NCI-H526 treated with DMSO at 0.1 percent for 48 hours (cell line): ENCODE measurements at places on chromosomes 5 and 9.

- no peak for DNase-seq
Observed at GRCh38 chr5:169168280-169168679, 132.7 kb downstream of the SLIT3 start.

GRCh38 chr5:62593331-62593730 is 14.7 kb downstream of the LRRC70 start:
- no peak for DNase-seq

GRCh38 chr9:27791311-27791710 is 218.0 kb upstream of the C9orf72 start:
- no peak for DNase-seq

- no peak for DNase-seq
Observed at GRCh38 chr5:4100739-4101138, 505.1 kb downstream of the IRX1 start.

DNA sequence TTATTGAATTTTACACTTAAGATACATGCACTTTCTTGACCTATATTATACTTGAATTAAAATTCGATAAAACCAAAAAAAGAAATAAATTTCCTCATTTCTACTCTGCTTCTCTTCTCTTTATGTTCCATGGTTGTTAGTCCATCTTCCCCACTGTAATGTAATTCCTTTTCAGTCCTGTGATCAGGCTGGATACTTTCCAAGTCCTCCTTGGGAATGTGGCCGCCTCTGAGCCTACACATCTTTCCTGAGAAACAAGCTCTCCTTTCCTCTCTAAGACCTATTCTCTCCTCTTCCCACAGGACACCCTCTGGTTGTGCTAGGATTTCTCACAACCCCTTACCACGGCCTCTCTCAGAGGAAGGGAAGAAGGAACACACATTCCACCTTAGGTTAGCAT is 285.1 kb downstream of the DNAH5 start:
- DNase-seq, result no peak

DNA sequence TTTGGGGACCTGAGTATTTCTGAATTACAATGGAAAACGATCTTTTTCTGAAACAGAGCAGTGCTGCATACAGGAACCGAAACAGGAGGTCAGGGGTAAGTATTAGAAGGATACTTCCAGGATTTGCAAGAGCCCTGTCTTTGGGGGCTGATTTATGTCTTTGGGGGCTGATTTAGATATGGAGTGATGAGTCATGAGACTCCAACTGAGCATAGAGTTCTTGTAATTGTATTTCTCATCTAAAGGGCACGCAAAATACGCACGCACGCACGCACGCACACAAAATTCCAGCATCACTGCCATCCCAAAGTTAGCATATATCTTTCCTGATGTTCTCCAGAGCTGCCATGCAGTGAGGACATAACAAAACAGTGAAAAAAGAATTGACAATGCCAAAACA is 414.8 kb upstream of the CCNH start:
- DNase-seq, result no peak

DNA sequence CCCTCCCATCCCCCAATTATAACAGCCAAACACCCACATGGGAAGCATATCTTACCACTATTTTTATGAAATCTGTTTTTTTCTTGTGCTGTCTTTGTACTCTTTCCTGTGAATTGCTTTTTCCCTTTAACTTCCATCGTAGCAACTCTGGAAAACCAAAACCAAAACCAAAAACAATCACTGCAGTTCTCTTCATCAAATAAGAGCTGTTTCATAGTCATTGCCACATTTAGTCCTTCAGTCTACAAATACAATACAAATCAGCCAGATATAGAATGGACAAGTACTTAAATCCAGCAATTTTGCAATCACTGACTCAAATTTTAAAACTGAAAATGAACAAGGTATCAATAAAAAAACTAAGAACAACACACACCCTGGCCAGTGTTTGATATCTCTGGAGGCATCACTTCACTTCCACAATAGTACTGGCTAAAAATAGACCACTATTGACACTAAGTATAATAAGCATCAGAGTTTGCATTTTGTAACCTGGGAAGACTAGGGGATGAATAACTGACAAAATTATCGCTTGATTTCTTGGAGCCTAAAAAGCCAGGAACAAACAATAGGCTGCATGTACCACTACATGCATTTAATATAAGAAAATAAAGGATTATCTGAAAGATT is 5.4 kb downstream of the PUM3 start:
- peak; percentile 85 for DNase-seq

DNA sequence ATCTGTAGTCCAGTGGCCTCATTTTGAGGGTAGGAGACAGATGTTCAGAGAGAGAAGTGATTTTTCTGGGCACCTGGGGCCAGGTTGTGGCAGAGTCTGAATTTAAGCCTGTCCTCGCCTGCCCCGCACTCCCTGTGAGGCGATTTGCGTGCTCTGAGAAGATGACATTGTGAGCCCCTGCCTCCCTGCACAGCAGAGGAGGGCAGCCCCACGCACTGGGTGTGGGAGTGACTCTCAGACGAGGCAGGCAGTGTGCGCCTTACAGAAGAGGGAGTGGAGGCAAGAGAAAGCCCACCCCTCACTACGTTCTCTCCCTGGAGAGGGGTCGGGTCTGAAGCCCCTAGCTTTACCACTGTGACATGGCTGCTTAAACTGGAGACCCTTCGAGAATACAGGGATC is 35.7 kb downstream of the IRX4 start:
- no peak for DNase-seq

DNA sequence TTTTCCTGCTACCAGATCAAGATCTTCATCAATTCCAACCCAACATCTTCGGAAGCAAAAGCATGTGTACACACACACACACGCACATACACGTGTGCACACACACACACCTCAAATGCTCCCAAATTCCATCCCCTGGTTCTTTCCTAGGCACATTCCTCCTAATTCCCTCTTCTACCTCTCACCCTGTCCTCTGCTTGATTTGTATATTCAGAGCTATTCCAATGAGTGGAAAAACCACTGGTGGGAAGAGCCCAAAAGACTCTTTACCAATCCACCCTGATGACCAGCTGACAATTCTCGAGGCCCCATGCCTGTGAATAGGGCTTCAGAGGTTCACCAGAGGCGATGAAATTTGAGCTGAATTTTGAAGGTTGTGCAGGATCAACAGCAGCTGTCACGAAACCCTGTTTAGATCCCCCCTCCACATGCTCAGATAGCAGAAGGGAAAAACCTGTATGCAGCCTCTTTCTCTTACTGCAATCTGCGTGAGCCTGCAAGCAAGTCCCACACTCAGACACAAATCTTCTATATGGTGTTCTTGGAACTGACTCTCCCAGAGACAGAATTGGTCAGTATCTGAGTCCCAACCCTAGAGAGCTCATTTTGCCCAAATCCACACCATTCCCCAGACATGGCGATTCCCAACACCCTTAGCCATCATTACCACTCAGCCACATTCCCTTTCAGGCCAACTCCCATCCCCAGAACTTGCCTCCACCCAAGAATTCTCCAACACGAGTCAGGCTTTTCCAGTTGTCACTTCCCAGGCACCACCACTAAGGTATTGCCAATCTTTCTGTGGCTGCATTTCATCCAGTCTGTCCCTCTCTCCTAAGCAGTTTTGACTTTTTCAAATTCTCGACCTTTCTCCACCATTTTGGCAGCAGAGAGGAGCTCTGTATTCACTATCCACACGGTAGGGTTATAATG is 4.3 kb upstream of the TRIO start:
- no peak for DNase-seq

GRCh38 chr9:71897577-71897976 is 13.4 kb downstream of the ABHD17B start:
- no peak for DNase-seq

GRCh38 chr9:113695440-113695851 is 180.7 kb upstream of the ZNF618 start:
- DNase-seq, result no peak

GRCh38 chr5:58786035-58786434 is 203.2 kb downstream of the RAB3C start:
- no peak for DNase-seq

- DNase-seq, result no peak
Observed at GRCh38 chr5:54695198-54695966, 177.8 kb downstream of the SNX18 start.

DNA sequence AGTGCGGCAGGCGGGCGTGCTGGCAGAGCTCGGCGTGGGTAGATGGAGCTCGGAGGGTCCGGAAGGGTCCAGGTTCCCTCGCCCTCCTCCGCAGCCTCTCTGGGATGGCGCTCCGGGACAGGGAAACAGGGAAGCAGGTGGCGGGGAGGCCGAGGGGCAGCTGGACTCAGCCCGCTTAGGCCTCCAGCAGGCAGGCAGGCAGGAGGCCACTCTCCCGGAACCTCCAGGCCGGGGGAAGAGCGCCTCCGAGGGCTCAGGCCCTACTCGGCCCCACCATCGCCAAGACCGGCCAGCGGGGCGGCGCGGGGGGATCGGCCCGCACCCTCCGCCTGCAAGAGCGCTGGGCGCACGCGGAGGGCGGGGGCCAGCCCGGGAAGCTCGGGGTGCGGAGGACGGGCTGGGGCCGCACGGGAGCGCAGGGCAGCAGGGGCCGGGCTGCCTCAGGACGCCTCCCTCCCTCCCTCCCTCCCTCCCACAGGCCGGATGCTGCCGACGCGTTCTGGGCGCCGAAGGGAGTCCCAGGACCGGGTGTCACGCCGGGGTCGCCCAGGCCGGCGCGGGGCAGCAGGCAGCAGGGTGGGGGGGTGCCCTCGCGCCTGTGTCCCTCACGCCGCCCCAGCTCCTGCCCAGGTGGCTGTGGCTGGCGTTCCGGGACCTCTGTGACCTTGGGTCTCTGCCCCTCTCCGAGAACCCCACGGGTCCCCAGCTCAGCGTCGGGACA is 977 bp downstream of the MGAT4B start:
- DNase-seq, result no peak

- no peak for DNase-seq
Observed at GRCh38 chr9:127106466-127106855, 16.0 kb downstream of the ANGPTL2 start.

GRCh38 chr9:135178498-135178897 is 91.0 kb downstream of the OLFM1 start:
- no peak for DNase-seq

GRCh38 chr9:104974053-104974962 is 46.4 kb upstream of the ABCA1 start:
- no peak for DNase-seq

- DNase-seq, result no peak
Observed at GRCh38 chr5:10250806-10251276, 761 bp downstream of the CCT5 start.

GRCh38 chr9:80509358-80509757 is 937.6 kb downstream of the TLE4 start:
- peak; percentile 5 for DNase-seq

- DNase-seq, result no peak
Observed at GRCh38 chr5:77177576-77177975, 32.9 kb upstream of the PDE8B start.

DNA sequence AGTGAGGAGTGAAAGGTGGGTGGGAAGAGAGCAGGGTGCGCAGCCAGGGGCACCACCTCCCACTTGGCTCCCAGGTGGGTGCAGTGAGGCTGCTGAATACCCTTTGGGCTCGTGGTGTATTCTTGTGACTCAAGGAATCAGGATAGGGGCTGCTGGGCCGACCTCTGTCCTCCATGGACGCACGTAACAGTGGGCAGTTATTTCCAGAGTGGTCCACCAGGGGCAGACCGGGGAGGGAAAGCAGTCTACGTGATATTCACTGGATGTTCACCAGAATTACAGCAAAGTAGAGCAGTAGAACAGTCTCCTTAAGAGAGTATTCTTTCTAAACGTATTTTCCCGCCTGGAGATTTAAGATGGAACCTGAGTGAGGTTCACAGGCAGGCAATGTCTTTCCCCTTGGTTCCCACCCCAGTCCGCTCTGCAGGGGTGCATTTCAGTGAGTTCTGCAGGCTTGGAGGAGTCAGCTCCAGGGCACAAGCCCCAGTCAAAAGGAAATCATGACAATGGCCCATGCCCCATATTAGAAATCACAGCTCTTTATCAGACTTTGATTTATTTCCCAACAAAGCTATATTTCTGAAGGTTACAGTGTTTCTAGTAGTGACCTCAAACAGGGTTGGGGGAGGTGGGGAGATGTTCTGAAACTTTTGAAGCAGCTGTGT is 88.7 kb downstream of the SYK start:
- DNase-seq, result no peak

GRCh38 chr9:99489060-99489413 is 267.0 kb downstream of the SEC61B start:
- DNase-seq, result no peak

DNA sequence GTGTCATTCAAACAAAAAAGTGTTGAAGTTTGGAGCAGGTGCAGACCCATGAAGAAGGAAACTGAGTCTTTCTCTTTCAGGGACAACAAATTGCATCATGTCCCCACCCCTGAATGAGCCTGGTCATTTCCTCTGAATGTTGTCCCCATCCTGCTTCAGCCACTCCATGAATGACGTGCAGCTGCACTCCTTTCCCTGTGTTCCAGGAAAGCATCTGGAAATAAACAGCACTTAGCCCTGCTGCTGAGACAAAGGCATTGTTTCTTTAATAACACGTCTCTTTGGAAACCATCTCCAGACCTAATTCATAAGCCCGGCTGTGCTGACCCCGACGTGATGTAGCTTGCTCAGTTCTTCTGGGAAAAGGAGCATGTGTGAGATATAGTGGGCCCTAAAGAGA is 682.3 kb downstream of the BRINP1 start:
- DNase-seq, result no peak

DNA sequence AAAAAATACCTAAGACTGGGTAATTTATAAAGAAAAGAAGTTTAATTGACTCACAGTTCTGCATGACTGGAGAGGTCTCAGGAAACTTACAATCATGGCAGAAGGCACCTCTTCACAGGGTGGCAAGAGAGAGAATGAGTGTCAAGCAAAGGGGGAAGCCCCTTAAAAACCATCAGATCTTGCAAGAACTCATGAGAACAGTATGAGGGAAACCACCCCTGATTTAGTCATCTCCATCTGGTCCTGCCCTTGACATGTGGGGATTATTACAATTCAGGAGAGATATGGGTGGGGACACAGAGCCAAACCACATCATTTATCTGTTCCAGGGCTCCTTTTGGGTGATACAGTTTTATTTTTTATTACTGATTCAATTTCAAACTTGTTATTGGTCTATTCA is 23.2 kb upstream of the ADAMTS16 start:
- no peak for DNase-seq

- DNase-seq, result no peak
Observed at GRCh38 chr9:311841-312240, 97.2 kb downstream of the DOCK8 start.

- DNase-seq, result no peak
Observed at GRCh38 chr9:131627648-131628458, 82.5 kb downstream of the PRRT1B start.

GRCh38 chr5:72510610-72511181 is 3.5 kb upstream of the ZNF366 start:
- DNase-seq, result no peak

DNA sequence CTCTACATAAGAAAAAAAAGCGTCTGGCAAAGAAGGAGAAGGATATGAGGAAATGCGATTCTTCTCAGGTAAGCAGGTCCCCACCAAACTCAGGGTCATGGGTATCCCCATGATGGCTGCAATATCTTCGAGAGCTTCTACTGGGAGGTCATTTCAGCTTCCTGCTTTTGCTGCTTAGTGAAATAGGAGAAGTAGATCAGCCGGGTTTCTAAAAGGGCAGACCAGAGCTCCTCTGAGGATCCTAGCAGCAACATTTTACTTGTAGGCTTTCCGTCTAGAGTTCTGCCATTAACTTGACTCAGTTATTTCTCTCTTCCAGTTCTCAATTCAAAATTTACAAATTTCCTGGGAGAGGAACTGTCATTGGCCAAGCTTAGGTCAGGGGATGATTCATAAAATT is 134.7 kb downstream of the DPYSL3 start:
- DNase-seq, result no peak
